COLO829 (cell line): ENCODE measurements at places on chromosomes 7 and 10.
A peak's percentile ranks its signal among the peaks of the same experiment; 100 is the strongest.

GRCh38 chr7:4725850-4726450 lies 43.9 kb downstream of the FOXK1 start:
- no peak for DNase-seq

- DNase-seq = no peak
These were observed 43.1 kb downstream of the NKX6-2 start for GRCh38 chr10:132742837-132743194.

DNA sequence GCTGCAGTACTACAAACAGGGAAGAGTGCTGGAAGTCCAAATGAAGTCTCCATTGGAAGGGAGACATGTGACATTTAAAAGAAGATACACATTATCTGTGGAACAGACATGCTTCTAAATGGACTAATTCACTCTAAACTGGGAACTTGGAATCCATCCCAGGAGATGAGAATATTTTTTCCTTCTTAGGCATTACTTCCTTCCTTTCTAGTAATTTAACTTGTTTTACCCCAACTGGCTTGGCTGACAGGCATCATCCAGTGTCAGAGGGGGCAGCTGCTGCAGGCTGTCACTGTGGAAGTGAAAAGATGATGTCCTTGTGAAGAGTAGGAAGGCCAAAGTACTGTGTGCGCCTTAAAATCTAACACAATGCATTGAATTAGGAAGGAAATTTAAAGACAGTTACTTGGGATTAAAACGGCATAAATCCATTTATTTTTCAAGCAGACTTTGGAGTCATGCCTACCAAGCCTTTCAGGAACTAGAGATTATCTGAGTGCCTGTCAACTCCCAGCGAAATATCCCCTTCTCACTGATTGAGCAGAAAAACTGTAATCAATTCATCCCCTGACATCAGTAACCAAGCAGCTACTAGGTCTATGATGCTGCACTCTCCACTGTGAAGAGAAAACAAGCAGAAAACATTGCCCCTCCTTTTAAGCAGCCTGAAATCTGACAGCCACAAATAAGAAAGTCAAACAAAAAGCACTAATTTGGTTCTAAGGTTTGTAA lies 161.2 kb downstream of the DGKI start:
- DNase-seq = no peak

DNA sequence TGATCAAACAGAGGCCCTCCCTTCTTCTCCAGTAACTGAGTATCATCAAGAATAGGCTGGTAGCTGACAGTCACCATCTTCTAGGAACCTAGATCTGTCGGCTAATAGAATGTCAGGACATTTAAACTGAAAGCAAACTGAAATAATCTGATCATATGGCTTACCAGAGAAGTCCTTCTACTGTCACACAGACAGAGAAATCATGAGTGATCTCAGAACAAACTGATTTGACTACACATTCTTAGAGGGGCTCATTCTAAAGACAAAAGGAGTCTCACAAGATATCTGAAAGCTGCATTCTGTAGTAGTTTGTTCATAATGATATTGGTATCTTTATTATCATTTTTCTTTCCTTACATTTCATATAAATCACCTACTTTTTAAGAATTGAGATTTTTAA lies 130.9 kb upstream of the ADCY1 start:
- no peak for DNase-seq

DNA sequence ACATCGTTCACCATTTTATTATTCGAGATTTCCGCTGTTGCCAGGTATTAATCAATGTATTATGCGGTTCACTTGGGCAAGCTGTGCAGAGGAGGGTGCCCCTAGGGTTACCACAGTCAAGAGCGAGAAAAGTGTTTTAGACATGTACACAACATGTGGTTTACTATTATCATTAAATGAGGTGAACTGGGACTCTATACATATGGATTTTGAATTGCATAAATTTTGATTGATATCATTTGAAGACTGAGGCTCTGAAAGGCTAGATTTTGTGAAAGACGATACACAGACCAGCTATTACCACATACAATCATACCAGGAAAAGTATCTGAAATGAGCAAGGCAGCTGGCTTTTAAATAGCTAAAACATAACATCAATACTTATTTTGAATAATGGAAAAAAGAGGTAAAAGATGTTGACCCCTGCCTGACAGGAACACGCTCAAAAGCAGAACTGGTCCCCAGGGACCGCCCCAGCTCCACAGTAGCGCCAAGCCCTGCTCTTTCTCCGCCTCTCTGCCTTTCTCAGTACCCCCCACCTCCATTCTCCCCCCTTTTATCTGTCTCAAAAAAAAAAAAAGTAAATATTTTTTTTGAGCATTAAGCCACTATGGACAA lies 413.4 kb upstream of the MKI67 start:
- DNase-seq = no peak

DNA sequence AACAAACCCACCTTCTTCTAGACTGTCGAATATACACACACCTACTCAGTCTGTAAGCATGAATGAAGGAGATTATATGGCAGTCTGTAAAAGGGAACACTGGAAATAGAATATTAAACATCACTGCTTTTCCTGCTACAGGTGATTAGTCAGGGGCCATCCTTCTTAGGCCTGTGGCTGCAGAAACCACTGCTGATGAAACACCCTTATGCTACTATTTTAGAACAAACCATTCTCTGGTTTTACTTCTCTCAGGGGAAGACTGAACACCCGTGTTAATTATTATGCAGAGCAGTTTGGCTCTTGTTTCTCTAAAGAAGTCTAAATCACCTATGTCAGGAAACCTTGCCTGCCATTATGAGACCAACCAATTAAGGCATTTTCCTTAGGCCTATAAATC lies 351.1 kb upstream of the KLF6 start:
- DNase-seq = no peak

GRCh38 chr7:79406371-79406770 lies 47.1 kb downstream of the MAGI2 start:
- DNase-seq = no peak

DNA sequence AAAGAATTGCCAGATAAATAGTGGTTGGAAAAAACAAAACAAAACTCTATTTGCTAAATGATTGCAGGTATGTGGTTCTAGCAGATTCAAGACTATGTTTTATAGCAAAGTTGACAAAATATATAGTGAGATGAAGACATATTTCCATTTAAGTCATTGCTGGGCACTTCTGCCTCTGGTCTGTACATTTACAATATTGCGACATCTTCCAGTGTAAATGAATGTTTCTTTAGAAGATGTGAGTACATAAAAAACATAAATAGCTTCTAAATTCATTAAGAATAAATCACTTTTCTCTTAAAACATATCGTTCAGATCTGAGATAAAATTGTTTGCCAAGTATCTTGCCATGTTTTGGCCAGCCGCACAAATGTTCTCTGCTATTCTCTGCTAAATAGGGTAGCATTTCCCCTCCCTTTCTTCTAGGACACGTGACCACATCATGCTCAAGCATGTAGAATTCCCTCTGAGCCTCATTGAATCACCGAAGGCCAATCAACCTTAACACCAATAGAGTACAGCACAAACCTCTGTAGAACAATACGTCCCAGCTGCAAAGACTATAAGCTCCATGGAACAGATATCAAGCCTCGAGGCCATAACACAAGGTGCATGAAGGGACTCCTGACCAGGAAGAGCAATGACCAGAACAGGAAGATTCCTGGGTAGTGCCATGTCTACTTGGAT lies 1173.3 kb downstream of the GATA3 start:
- no peak for DNase-seq

- DNase-seq = no peak
These were observed 2.8 kb upstream of the CUL1 start for GRCh38 chr7:148695953-148696352.

- DNase-seq = no peak
These were observed 25.0 kb downstream of the RGS10 start for GRCh38 chr10:119517235-119518141.

DNA sequence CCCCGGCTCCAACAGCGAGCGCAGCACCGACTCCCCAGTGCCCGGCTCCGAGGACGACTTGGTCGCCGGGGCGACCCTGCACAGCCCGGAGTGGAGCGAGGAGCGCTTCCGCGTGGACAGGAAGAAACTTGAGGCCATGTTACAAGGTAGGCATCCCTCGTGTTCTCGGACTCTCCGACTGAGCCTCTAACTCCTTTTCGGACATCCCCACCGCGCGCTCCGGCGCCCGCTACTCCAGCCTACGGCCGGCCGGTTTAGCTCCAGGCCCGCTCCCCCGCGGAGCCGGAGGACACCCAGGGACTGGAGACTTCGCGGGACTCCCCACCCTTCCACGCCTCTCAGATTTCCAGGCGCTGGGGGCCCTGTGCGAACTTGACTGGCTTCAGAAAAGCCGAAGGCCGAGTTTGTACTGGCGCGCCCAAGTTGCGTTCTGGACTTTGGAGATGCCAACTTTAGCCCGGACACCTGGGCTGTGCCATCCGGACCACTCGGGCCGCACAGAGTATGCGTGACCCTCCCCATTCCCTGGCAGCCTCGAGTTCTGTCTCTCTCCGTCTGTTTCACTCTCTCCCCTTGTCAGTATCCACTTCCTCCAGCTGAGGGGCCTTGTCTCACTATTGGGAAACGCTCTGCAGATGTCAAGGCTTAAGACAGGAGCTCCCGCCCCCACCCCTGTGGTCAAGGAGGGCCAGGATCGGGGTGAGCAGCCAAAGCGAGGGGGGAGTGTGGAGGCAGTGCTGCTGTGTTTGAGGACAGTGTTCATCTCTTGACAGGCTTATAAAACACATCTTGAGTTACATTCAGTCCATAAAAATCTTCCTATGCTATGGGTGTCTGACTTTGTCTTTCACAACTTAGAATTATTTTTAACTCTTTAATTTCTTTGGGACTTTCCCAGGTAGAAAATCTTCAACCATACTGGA lies 777 bp downstream of the BICC1 start:
- no peak for DNase-seq

DNA sequence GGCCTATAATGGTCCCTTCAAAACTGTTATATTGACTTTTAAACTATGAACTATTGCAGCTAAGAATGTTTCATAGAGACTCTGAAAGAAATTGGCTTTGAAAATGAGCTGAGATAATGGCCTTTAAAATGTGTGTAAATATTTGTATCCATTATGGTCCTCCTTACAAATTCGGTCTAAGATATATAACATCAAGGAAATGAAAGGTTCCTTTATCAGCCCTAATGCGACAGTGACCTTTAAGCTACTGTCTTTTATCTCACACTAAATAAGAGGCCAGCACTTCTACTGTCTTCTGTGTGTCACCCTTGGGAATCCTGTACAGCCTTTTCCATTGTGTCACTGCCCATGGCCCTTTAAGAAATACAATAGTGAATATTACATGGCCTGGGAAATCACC lies 19.5 kb downstream of the COL28A1 start:
- no peak for DNase-seq

GRCh38 chr10:69061305-69062161 lies 26.4 kb upstream of the SRGN start:
- peak; percentile 9 for DNase-seq

DNA sequence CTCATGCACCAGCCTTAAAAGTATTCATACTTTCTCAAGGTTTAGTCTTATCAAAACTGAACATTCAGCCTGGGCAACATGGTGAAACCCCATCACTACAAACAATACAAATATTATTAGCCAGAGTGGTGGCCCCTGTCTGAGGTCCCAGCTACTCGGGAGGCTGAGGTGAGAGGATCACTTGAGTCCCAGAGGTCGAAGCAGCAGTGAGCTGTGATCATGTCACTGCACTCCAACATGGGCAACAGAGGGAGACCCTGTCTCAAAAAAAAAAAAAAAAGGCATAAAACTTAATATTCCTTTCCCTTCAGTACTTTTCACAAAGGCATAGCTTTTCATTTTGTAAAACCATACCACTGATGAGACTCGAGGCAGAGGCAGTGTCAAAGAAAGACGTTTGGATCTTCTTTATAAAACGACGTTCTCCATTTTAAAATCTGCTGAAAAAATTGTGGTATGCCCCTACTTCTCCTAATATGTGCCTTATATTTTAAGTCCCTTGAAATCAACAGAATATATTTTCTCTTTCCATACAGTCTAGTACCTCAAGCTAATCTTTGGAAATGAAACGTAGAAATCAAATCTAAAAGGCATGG lies 1.9 kb downstream of the NSUN6 start:
- DNase-seq = no peak

DNA sequence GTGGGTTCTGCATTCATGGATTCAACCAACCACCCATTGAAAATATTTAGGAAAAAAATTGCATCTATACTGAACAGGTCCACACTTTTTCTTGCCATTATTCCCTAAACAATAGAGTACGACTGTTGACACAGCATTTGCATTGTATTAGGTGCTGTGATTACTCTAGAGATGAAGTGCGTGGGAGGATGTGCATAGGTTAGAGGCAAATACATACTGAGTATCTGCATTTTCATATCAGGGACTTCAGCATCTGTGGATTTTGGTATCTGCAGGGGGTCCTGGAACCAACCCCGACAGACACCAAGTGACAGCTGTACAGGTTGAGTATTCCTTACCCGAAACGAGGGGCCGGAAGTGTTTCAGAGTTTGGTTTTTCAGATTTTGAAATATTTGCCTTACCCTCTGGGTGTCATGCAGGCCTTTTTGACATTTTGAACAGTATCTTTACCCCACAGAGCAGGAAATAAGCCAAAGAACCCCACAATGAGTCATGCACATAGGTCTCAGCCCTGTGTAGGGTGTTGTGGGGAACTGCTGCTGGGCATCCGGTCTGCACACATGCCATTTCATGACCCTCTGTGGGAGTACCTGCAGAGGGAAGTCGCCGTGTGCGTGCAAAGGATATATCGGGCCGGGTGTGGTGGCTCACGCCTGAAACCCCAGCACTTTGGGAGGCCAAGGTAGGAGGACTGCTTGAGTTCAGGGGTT lies 14.5 kb downstream of the NUDT5 start:
- DNase-seq = no peak
